ENCODE measurements at places on chromosomes 1 and 21.
A peak's percentile ranks its signal among the peaks of the same experiment; 100 is the strongest.

GRCh38 chr1:45364294-45364693 is 24.1 kb upstream of the MUTYH start:
- no peak for DNase-seq

DNA sequence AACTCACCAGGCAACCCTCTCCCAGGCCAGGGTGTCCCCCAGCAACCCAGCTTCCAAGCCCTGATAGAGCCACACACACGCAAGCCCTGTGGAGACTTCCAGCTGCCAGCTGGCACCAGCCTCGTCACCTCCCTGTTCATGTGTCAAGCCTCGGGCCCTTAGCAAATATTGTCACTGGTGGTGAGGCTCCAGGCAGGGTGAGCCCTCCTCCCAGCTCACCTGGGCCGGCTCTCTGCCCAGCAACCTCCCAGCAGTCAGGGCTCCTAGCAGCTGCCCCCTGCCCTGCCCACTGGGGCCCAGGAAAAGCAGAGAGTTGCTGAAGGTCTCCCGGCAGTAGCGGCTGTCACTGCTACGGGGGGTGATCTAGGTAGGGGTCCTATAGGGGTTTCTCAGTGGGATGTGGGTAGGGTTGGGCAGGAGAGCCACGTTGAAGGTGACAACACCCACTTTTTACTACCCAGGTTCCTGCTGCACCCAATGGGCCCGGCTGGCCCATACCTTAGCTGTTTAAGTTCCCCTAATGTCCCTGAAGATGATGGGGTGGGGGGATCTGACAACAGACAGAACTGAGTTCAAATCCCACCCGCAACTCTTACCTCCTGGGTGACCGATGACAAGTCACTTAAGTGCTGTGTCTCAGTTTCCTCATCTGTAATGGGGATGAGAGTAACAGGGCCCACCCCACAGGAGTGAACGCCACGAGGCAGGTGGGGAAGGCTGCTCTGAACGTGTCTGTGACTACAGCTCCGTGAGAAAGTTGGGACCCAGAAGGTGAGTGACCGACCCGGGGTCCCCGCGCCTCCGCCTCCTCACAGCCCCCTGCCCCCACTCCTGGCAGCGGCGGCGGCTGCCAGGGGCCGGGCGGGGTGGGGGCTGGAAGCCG is 678 bp downstream of the TTC39A start:
- DNase-seq, result no peak

GRCh38 chr1:31374511-31375196 is 1.8 kb upstream of the FABP3 start:
- no peak for DNase-seq

DNA sequence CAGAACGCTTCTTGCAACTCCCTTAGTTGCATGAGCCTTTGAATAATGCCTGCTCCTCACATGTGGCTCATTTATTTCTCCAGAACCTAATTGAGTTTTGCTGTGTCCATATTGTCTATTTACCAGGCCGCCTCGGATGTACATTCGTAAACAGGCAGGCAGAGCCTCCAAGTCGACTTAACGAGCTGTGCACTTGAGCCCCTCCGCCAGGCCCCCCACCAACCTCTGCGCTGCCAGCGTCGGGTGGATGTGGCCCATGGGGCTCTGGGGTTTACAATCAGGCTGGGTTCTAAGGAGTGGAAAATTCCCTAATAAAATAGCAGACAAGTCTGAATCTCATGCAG is 106.1 kb downstream of the NPHP4 start:
- DNase-seq, result no peak

DNA sequence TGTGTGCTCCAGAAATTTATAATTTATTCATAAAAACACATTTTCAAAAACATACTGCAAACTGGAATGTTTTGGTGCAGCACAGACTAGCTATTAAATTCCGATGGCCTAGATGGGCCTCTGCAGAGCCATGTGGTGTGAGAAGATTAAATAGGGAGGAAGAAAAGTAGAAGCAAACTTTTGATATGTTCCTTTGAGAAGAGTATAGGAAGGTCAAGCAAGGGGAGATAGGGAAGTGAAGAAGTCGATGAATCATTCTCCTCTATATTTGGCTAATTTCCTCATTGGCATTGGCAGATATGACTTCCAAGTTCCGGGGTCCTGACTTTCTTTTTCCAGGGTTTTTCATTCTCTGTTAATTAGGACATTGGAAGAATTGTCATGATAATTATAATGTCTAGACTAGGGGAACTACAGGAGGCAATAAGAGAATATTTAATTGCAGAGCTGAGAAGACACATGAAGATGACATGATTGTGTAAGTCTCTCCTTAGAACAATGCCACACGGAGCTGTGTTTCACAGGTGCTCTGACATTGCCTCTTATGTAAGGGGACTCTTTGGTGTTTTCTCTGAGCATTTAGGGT is 19.3 kb upstream of the ZNF326 start:
- no peak for DNase-seq

DNA sequence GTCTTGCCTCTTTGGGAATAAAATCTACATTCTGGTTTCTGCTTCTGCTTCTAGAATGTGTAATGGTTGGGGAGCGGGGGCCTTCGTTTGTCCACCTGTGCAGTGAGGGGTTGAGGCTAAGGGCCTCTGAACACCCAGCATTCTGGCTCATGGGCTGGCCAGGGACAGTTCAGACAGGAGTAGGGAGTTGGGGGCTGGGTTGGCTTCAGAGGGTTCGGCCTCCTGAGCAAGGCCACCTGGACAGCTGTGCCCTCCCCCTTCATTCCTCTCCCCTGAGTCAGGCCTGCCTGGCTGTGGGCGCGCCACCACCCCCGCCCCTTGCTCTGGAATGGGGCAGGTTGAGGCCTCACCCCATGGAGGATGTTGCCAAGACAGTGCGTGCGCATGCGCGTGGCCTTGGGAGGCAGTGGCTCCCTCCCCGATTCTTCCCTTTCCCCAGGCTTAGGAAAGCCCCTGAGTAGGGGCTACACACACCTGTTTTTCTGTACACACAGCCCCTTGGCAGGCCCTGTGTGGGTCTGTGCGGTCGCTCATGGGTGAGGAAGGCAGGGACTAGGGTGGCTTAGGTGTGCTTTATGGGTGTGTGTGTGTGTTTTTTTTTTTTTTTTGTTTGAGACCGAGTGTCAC is 57.0 kb downstream of the YARS1 start:
- DNase-seq, result no peak

DNA sequence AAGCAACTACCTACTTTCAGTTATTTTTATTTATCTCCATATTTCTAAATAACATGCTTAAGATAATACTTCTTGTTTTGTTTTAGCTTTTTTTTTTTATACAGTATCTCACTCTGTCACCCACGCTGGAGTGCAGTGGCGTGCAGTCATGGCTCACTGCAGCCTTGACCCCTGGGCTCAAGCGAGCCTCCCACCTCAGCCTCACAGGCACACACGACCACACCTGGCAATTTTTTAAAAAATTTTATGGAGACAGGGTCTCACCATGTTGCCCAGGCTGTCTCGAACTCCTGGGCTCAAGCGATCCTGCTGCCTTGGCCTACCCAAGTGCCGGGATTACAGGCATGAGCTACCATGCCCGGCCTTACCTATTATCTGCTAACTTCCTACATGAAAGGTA is 20.6 kb downstream of the TUT4 start:
- DNase-seq, result no peak

DNA sequence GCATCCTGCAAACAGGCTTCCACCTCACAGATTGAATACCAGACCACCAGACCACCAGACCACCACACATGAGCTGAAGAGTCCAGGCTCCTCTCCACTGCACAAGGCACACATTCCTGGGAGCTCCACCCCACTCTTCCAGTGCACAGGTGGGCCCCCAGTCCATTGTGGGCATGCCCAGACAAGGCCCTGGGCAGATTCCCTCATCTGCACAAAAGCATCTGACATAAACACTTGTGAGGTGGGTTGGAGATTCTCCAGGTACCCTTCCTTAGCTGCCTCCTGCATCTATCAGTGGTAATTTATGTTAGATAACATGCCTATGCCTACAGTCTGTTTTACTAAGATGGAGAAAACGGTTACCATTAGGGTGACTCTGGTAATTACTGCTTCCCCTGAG is 11.6 kb upstream of the CTBS start:
- no peak for DNase-seq

- no peak for DNase-seq
Observed at GRCh38 chr1:163357378-163357777, 35.6 kb downstream of the NUF2 start.

DNA sequence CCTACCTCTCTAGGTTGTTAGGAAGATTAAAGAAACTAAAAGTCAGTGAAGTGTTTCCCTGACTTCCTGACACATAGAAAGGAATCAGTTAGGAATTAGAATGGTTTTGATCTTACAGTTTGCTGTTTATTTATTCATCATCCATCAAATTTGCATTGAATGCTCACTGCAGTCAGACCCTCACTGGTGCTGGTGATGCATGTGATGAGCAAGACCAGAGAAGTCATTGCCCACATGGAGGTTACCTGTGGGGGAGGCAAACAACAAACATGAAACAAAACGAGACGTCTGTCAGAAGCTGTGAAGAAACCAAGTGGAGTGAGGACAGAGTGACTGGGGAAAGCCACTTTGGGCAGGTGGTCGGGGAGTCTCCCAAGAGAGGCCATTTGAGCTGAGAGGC is 6.4 kb downstream of the CTPS1 start:
- no peak for DNase-seq

GRCh38 chr1:58779801-58780382 is 4.0 kb downstream of the JUN start:
- peak; percentile 54 for DNase-seq

GRCh38 chr1:9848022-9848421 is 24.3 kb upstream of the CLSTN1 start:
- DNase-seq, result no peak

DNA sequence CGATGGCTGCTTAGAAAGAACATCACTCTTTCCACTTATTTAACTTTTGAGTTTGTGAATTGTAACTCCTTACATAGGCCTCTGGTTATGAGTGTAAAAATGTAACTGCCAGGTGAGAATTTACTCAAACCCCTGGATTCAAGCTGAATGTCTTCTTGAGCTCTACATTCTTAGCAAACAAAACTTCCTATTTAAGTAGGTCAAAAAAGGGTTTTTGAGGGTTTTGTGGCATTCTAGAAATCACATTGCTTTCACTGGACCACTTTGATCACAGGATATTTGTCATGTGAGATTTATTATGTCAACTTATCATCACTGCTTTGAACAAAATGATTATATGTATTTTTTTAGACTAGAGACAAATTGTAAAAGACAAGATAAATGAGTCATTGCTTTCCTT is 5.7 kb downstream of the IL23R start:
- DNase-seq, result no peak

All from NCI-H82 (cell line).